ENCODE measurements at places on chromosomes 6 and 20.

GRCh38 chr20:18853946-18854646 lies 40.5 kb downstream of the SCP2D1 start:
- DNase-seq: no peak

DNA sequence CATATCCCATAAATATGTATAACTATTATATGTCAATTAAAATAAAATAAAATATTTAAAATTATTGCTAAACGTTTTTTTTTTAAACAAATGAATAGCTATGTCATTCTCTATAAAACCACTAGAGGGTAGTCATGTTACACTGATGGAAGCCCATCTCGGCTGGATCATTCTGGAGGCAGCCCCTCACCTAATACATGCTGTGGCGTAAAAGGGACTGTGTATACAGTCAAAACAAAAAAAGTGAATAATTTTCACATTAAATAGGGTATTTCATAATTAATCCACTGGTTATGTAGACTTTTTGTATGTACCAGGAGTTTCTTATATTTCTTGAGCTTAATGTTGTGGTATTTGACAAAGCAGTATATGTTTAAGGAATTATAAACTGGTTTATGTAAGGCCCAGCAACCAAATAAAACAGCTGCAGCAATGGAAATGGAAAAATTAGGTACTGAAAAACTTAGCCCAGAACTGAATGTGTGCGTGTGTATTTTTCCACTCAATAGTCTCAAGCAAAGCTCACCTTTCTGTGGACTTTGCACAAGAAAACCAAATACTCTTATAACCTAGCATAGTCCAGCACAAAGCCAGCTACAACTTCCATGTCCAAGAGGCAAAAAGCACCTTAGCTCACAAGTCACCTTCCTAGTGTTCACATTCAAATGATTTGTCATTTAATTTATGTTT lies 81.7 kb downstream of the COL9A1 start:
- DNase-seq: no peak

DNA sequence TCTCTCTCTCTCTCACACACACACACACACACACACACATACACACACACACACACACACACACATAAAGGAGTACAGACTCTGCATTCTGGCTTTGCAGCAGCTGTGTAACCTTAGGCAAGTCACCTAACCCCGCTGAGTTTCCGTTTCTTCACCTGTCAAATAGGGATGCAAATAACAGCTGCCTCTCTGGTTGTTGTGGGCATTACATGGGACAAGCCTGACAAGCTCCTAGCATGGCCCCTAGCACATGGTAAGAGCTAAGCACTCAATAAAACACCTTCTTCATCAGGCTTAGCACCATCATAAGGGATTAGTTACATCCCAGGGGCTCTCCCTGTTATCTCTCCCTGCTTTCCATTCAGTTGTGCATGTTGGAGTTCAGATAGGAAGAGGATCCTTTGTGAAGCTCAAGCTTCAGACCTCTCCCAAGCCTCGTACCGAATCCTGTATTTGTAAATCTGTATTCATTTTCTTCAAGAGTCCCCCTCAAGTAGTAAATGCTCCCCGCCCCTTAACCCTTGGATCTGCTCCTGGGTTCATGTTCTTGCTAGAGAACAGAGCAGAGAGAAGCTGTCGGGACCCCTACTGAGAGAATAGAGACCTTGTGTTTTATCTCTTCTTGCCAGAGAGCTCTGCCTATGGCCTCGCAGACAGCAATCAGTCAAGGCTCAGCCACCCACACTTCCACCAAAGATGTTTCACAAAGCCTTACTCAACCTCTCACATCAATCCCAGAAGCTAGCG lies 2.2 kb downstream of the SLC13A3 start:
- DNase-seq: no peak

GRCh38 chr6:130359736-130360135 lies 6.1 kb upstream of the TMEM200A start:
- no peak for DNase-seq

DNA sequence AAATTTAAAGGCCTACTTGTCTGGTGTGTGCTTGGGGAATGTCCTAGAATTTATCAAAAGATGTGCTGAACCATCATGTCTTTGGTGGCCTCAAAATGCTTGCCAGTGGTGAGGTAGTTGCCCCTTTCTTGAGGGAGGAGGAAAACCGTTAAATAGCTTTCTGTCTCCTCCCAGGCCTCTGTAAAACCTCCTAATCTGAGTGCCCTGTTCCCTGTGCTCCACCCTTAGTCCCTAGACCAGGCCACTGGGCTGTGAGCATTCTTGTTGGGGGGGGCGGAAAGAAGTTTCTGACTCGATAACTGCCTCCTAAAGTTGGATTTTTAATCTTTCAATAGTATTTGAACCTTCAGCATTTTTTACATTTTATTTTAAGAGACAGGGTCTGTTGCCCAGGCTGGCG lies 23.1 kb downstream of the JARID2 start:
- DNase-seq: no peak

DNA sequence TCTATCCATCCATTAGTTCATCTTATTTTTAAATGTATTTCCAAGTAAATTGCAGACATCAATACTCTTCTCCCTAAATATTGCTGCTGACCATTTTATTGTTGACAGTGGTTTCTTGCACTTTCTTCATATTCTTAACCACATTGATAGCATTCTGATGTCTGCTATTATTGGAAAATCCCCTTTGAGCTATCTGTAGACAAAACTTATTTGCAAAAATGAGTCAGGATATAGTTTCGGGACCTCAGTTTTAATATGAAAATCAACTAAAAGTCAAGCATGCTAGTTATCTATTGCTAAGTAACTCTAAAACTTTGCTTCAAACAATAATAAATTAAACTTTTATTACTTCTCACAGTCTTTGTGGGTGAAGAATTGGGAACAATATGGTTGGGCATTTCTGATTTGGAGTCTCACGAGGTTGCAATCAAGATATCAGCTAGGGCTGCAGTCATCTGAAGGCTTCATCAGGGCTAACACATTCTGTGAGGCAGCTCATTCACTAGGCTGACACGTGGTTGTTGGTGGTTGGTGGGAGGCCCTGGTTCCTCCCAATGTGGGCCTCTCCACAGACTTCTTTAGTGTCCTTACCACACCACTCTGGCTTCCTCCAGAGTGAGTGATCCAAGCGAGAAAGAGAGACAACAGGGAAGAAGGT lies 32.7 kb downstream of the CD109 start:
- no peak for DNase-seq

DNA sequence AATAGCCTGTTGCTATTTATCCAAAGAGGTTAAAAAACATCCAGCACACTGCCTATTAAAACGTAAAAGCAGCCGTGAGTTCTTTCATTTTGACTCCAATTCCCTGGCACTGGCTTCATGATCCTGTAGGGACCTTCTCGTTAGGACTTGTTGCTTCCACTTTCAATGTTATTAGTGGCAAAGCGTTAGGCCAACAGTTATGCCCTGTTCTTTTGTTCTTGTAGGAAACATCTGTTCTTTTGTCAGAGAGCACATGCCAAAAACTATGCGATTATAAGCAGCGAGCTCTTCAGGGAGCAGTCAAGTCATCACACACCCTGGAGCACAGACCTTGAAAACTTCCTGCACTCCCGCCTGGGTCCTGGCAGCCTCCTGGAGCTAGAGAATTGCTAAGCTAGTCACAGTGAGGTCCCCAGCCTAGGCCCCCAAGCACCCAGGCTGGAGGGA lies 609.5 kb upstream of the ARID1B start:
- DNase-seq: no peak

DNA sequence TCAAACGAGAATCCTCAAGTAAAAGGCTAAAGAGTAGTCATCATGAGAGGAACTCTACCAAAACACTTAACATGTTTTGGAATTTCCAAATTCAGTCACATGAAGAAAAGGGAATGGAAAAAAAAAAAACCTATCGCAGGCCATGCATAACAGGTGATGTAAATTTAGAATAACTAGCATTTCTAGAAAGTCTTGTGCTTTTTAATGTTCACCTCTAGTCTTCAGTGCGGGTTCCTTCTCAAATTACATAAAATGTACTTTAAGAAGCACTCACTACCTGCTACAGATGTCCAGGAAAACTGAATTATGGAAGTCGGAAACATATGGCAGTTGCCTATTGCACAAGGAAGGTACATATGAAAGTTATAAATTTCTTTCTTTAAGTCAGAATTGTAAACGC lies 6.1 kb upstream of the TBX18 start:
- no peak for DNase-seq

DNA sequence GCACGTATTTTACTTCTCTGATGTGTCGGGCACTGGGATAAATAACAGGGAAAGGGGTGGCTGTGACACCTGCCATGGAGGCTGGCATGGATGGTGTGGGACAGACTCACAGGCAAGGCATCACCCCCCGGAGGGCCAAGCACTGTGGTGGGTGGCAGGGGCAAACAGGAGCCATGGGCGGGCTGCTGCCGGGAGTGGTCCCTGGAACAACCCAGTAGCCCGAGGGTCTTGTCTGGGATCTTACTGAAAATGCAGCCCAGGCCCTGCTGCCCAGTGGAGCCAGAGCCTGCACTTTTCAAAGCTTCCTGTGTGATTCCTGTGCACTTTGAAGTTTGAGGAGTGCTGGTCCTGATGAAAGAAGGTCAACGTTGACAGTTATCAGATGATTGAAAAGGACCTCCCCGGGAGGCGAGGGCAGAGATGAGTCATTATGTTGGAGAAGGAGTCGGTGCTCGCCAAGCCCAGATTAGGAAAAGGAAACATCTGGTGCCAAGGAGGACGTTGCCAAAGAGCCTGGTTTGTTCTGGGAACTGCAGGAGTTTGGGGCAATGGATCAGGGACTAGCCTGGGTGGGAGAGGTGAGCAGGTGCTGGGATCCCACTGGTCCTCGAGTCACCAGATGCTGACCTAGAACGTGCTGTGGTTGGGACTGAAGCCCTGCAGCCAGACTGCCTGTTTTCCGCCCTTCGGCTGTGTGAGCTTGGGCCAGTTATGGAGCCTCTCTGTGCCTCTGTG lies 130.0 kb upstream of the GGTLC1 start:
- DNase-seq: no peak

- DNase-seq: no peak
Observed at GRCh38 chr6:152552616-152553209, 84.4 kb downstream of the SYNE1 start.

GRCh38 chr20:8039042-8039441 lies 19.5 kb upstream of the TMX4 start:
- DNase-seq: no peak

GRCh38 chr20:59580991-59581401 lies 23.3 kb upstream of the PHACTR3 start:
- no peak for DNase-seq

- no peak for DNase-seq
Observed at GRCh38 chr6:20217891-20218290, 5.6 kb upstream of the MBOAT1 start.

DNA sequence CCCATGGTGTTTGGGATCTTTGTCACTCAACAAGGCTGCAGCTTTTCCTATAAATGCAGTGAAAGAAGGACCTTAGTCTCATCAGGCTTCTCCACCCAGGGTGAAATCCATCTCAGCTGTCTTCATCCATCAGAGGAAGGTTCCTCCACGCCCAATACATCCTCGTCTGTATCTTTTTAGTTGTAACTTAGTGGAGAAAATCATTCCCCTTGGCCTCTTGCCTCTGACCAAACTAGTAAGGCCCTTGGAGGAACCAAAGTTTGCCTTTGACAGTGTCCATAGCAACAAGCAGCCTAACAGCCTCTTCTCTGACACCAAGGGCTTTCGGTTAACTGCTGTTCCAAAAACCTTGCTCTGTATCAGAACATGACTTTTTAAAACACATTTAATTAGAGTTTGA lies 230.3 kb upstream of the ECI2 start:
- no peak for DNase-seq

DNA sequence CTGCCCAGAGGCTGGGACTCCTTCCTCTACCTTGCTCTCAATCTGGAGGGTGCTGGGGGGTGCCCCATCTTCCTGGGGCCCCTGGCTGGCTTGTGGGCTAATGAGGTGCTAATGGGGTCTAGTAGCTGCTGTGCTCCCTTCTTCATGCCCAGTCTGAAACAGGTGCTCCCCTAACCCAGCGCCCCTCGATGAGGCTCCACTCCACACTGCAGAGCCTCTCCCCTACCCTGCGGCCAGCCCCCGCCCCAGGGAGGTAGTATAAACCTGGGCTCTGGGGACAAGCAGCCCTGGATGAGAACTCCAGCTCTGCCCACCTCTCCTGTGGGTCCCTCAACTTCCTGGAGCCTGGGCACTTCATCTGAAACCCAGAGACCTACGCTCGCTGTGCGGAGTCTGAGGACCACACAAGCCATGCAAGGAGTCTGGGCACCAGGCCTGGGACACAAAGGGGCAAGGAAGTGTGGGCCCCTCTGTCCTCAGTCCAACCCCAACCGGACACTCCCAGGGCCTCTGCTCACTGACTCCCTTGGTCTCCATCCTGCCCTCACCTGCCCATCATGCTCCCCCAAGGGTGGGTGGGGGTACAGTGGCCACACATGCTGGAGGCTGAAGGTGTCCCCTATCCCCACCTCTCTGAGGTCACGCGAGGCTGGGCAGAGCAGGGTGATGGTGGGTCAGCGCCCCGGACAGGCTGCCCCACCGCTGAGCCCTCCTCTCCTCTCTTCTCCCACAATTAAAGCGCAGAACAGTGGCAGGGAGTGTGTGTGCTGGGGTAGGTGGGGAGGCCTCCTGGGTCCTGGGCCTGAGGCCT lies 6.1 kb downstream of the RPL10A start:
- no peak for DNase-seq

DNA sequence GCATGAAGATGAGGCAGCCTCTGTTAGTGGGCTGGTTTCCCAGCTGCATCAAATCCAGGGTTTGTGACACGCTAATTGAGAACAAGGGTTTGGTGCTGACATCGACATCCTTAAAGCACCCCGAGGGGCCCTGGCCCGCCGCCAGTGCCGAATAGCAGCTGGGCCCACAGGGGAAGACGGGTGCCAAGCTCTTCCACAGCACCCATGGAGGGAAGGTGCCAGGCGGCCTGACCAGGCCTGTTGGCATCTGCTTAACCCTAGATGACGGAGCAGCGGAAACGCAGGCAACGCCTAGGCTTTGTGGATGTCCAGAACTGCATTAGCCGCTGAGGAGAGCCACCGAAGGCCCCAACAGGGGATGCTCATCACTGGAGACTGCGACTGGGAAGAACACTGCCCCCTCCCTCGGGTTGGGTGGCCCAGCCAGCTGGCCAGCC lies 16.0 kb downstream of the UQCC2 start:
- no peak for DNase-seq

DNA sequence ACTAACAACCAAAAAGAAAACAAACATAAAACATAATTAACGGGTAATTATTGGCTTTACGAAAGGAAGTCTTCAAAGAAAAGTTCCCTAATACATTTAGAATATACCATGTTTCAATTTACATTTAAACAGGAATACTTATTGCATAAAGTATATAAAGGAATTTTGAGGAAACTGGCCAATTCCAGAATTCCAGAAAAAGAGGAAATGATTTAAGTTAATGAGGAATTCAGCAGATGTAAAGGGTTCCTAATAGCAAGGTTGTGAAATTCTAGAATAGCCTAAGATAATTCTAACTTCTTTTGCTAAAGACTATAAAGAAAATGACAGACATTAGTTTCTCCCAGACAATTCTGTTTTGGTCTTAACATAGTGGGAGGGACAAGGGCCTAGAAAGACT lies 35.0 kb downstream of the DTNBP1 start:
- DNase-seq: no peak

DNA sequence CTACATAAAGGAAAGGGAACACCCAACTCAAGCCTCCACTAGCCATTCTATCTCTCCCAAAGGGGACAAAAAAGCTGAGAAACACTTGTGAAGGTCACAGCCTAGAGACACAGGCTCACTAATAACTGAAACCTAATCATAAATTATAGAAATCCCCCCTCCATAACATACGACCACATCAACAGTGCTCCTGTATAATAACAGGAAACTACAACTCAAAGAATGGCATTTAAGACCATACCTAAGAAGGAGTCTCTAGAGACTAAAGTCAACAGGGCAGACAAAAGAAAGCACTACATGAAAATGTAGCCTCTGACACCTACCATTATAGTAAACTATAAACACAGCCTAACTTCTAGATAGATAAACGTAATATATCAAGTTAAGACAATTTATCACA lies 82.7 kb downstream of the THEMIS start:
- no peak for DNase-seq
